ENCODE measurements at places on chromosomes 2 and 18.

DNA sequence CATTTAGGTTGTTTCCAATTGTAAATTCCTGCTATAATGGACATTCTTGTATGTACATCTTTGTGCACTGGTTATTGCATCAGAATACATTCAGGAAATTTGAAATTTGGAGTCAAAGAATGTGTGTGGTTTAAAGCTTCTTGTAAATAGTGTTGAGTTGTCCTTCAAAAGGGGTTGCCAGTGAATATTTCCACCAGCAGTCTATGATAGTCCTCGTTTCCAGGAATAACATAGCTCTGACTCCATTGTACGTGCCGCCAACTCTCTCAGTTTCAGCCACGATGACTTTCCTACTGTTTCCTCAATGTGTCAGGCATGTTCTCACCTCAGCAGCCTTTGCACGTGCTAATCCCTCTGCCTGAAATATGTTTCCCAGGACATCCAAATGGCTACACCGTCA lies 10.9 kb upstream of the HS6ST1 start:
- DNase-seq = no peak

DNA sequence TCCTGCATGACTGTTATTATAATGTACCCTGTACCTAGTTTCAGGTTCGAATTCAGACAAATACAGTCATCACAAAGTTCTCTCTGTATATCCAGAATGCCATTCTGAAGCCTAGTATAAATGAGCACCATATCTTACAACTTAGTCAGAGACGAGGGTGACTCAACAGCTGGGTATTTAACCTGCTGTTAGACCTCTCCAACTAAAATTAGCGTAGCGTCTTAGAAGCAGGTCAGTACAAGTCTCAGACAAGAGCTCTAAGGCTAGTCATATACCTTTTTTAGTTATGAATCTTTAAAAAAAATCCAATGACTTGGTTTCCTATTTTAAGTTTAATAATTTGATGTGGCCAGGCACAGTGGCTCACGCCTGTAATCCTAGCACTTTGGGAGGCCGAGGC lies 74.1 kb downstream of the CABYR start:
- no peak for DNase-seq

DNA sequence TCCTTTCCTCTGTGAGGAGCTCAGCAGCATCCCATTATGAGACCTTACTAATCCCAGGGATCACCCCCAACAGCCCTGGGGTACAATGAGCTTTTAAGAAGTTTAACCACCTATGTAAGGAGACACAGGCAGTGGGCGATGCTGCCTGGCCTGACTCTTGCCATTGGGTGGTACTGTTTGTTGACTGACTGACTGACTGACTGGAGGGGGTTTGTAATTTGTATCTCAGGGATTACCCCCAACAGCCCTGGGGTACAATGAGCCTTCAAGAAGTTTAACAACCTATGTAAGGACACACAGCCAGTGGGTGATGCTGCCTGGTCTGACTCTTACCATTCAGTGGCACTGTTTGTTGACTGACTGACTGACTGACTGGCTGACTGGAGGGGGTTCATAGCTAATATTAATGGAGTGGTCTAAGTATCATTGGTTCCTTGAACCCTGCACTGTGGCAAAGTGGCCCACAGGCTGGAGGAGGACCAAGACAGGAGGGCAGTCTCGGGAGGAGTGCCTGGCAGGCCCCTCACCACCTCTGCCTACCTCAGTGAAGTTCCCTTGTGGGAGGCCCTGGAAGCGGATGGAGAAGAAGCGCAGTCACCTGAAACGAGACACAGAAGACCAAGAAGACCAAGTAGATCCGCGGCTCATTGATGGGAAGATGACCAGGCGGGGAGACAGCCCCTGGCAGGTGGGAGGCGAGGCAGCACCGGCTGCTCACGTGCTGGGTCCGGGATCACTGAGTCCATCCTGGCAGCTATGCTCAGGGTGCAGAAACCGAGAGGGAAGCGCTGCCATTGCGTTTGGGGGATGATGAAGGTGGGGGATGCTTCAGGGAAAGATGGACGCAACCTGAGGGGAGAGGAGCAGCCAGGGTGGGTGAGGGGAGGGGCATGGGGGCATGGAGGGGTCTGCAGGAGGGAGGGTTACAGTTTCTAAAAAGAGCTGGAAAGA lies 7.6 kb downstream of the PROC start:
- DNase-seq = no peak

GRCh38 chr2:25587361-25587760 lies 86.0 kb downstream of the DTNB start:
- no peak for DNase-seq

GRCh38 chr2:65452150-65452895 lies 19.9 kb upstream of the SPRED2 start:
- DNase-seq = no peak

DNA sequence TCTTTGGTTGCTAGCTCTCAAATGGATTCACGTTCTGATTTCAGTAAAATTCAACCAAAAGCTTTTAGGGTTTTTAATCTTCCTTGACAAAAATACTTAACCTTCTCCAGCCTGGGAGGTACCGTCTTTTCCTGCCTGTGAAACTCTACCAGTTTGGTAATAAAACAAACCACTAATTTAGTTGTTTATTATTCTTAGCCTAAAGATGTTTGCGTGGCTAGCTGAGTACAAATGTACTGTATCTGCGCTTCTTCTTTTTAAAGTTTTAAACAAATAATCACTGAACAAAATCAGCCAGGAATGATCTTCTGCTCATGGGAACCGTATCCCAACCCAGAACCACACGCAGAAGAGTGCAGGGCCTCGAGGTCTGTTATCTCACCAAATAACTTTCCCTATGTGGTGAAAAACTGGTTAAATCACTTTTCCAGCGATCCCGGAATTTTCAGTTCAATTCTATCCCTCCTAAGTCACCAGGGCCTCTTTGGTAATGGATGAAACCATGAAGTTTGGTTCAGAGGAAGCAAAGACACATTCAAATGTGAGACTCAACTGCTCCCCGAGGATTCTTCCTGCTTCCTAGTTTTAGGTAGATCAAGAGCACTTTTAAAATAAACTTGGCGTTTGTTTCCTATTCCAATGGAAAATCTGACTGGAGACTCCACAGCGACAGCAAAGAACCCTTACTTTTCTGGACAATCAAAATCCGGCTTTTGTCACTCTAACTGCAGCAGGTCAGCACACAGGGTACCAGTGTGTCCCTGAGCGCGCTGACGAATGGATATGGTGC lies 36.1 kb downstream of the BCL2 start:
- DNase-seq = no peak

DNA sequence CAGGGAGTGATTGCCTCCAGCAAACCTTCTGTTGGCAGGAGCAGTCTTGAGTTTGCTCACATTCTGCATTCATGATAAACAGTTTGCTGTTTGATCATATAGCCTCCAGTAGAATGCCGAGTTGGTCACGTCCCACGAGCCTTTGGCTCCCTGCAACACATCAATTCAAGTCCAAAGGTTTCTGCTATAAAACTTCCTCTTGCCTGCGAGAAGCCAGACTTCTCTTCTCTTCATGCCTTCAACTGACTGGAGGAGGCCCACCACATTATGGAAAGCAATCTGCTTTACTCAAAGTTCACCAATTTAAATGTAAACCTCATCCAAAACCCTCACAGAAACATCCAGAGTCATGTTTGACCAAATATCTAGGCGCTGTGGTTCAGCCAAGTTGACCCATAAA lies 40.8 kb downstream of the CXCR4 start:
- no peak for DNase-seq

- DNase-seq = no peak
Observed at GRCh38 chr2:9808334-9809063, 34.8 kb upstream of the TAF1B start.

- no peak for DNase-seq
Observed at GRCh38 chr2:45237128-45237527, 227.9 kb upstream of the SIX2 start.

DNA sequence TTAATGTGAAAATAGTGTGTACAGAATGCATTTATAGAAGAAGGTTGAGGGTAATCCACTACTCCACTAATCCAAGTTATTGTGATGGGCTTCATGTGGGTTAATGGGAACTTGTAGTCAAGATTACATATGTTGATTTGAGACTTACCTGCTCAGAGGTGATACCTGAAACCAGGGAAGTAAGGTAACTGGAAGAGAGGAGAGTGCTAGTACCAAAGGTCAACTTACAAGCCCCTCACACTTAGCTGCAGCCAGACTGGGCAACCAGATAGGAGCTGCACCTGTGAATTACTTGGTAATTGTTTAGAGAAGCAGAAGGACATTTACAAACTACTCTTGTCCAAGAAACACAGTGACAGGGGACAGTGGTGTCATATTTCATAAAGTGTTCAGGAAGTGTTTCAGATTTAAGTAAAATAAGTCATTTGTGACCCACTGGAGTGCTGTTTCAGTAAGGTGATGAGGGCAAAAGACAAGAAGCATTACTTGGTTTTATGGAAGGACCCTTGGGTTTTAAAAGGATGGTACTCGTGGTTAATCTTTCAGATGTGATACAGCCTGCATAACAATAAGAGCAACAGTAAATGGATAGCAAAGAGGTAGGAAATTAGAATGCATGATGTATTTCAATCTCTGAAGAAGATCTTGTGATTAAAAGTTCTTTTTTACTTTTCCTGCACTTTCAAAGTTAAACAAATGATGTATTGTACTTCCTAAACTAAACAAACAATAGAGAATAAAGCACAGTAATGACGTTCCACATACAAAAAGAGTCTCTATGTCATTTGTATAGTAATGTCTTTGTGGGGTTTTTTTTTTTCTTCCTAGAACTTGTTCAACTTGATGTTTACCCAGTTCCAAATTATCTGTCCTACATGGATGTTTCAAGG lies 189.3 kb downstream of the PHLPP1 start:
- no peak for DNase-seq

DNA sequence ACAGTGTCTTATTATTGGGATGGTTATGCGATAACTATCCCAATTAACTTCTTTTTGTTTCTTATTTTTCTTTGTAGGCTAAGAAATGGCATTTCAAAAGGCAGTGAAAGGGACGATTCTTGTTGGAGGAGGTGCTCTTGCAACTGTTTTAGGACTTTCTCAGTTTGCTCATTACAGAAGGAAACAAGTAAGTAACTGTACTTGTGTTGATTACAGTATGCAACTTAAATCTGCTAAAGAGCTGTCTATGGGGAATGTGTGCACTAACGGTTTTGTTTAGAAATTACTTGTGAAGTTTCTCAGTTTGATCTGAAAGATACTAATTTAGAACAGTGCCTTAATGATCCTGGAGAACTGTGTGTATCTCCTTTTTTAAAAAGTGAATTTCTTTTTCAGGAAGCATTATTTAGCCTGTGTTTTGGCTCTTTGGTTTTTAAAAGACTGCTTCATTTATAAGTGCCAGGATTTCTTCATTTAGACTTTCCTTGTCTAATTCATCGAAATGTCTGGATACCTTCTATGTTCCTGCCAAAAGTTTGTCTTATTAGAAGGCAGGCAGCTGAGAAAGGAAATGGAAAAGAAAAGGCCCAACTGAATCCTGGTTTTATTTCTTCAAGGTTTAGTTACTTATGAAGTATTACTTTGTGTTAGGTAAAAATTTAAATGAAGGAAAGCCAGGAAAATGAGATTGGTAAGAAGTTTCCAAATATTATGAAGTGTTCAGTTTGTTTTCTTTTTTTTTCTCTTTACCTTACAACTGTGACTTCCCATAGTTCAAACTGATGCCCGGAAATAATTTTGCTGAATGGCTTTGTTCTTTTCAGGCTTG lies 40.1 kb downstream of the GPD2 start:
- DNase-seq = no peak

DNA sequence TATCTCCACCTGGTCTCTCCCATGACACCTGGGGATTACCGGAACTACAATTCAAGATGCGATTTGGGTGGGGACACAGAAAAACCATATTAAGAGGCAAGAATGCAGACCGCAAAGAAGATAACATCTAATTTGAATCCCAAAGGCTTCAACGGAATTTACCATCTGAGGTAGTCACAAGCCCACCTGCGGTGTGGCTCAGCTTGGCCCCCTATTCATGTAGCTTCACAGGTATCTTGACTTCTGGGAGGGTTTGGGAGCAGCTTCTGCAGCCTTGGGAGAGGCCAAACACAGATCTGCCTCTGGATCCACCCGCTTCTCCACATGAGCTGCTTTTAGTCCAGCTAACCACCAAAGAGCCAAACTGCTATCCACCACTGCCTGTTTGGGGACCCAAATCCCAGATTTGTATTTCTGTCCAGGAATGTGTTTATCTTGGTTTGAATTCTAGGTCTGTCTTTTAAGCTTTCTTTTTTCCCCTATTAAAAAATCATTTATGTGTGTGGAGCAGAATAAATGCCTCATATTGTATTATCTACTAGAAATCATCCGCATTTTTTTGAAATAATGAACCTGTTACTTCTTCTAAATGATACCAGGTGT lies 247.6 kb downstream of the DLGAP1 start:
- no peak for DNase-seq

DNA sequence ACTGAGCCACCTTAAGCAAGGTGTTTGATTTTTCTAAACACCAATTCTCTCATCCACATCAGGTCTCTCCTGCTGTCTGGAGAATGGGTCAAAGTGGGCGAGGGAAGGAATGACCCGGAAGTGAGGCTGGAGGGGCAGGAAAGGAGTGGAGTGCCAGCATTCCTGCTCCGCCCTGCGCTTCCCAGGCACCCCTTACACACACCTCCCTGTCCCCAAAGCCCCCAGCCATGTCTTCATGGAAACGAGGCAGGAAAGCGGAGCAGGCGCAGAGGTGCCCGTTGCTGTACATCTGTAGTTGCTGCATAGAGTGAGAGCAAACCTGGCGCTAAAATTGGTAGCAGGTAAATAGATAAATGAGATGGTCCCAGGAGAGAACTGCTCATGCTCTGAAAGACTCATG lies 27.2 kb upstream of the NT5DC4 start:
- no peak for DNase-seq

DNA sequence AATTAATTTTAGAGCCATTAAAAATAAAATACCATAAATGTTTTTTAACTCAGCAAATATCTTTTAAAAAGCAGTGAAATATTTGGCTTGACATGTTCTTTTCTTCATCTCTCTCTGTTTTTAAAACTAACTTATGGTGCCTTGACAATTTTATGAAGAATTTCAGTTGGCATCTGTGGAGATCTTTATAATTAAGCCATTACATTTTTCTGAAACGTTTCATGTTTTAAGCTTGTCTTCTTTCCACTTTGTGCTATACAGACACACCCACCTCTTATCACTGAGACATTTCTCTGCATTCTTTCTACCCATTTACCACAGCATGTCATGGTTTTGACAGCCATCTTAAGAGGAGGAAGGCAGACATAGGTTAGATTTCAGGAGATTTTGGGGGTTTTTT lies 915.1 kb upstream of the FSHR start:
- DNase-seq = no peak

DNA sequence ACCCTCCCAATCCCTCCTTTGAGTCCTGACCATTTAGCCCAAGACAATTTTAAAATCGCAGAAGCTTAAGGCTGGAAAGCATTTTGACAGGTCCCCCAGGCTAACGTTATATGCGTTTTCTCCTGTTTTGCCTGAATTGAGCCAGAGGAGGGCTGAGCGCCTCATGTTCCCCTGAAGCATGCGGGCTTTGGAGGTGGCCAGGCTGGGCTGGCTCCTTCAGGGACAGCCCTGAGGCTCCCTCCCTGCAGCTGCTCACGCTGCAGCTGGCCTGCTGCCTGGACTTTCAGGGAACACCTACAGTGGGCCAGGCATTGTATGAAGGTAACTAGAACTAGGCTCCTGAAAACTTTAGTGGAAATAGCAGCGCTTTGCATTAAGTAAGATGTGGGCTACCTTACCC lies 179.2 kb downstream of the ACKR3 start:
- no peak for DNase-seq

- no peak for DNase-seq
Observed at GRCh38 chr2:222319586-222320435, 21.0 kb upstream of the PAX3 start.
